ENCODE measurements at places on chromosomes 12 and 14.

- DNase-seq = no peak
Measured at GRCh38 chr12:31662176-31662849, 2.8 kb downstream of the ETFBKMT start.

GRCh38 chr14:32507029-32507984, 178.2 kb downstream of the AKAP6 start:
- no peak for DNase-seq

- no peak for DNase-seq
Measured at GRCh38 chr14:103628684-103629502, at the start of gene KLC1. Gene KLC1, plus strand, starts transcription at chr14:103629211. Its CDS starts 25,354 bp downstream, at chr14:103654565.

GRCh38 chr14:83419420-83419819, 1885.8 kb upstream of the SEL1L start:
- DNase-seq = no peak

DNA sequence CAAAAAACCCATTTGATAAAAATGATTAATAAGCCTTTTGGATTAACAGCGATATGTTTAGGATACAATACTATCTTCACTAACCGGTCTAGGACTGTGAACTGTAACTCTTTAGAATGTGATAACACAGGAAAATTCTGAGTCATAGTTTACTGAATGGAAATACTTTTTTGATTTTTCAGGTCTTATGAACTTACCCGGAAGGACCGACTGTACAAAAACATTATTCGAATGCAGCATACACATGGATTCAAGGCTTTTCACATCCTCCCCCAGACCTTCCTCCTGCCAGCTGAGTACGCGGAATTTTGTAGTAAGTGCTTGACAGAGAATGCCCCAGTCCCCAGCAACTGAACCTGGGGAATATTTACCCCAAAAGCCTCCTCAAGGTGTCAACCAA, 29.0 kb downstream of the TTLL5 start:
- no peak for DNase-seq

DNA sequence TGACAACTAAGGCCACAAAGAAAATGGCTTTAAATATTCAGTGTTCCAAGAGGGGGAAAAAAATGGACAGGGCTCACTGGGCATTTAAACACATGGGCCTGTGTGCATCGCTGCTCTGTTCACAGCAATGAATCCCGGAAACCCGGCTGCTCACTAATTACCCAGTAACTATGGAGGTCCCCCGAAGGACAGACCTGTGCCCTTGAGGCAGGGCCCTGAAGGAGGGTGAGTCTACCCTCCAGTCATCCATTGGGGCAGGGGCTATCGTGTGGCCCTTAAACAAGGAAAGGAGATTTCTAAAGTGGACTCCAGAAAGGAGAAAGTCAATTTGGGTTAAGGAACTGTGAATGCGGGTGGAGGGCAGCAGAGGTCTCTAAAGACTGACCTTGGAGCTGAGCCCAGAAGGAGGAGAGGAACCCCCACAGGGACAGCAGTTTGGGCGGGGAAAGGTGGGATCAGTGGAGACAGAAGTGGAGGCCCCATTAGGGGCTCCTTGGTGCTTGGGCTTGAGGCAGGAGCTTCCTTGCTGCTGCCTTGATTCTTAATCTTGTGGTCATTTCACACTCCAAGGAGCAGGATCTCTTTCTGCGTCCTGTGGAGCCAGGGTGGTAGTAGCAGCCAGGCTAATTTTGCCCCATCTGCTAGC, 1.4 kb upstream of the CLMN start:
- no peak for DNase-seq

GRCh38 chr14:103685276-103686211, 29.7 kb downstream of the XRCC3 start:
- DNase-seq = no peak

DNA sequence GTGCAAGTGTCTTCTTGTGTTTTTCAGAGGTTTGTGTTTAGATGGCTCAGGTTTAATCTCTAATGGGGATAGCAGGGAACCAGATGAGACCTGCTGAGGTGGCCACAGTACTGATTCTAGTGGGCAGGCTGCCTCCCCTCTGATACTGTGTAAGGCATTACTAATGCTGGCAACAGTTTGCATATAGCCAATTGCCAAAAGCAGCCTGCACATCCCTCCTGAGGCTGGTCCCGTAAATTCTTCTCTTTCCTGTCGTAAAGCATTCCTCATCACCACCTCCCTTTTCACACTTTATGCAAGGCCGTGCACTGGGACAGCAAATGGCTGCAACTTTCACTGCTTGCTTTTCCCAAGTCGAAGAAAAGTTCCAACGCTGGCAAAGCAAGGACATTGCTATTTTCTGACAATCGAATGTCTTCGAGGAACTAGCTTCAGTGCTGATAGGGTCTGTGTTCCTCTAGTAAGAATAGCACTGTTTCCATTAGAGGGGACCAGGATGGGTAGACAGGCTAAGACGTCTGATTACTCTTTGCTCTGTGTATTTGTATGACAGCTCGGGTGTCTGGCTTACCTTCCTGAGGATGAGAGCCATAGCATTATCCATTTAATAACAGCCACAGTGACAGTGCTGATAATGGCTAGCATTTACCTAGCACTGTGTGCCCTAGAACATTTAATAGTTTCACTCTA, 178.2 kb upstream of the HIF1A start:
- no peak for DNase-seq

DNA sequence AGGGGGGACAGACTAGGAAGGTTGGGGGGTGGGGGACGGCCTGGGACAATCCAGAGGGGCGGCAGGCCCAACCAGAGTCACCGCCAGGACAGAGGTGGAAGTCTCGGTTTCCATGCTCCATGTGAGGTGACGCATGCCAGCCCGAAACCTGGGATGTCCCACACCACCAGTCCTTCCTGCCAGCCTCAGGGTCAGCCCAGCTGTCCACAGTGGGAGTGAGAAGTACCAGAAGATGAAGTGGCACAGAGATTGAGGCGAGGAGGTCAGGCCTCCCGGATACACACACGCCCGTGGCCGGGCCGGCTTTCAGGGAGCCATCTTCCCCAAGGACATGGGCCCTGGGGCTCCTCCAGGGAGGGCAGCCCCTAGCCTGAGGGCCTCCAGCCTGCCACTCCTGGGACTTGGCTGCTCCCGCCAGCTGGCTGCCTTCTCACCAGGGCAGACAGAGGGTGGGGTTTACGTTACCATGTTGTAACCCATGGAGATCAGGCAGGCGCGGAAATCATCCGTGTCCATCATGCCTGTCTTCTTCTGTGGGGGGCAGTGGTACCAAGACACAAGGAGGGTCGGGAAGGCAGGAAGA, 85.2 kb upstream of the ZFP36L1 start:
- DNase-seq = no peak

DNA sequence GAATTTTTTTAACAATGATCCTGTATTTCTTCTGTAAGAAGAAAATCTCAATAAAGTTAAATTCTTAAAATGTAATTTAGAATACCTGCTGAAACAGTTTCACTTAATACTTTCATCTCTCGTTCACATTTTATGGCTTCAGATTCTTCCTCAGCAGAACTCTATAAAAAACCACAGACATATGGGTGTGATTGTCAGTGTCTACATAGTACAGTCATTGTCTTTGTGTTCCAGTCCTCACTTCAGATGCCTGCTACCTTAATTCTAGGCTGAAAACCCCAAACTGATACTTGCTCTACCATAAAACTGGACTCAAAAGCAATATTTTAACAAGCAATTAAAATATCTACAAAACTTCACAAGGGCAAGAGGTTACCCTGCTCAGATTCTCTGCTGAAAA, 71.8 kb downstream of the DNAI7 start:
- DNase-seq = no peak

- no peak for DNase-seq
Measured at GRCh38 chr14:21874946-21875345, 201.3 kb upstream of the OR4E1 start.

DNA sequence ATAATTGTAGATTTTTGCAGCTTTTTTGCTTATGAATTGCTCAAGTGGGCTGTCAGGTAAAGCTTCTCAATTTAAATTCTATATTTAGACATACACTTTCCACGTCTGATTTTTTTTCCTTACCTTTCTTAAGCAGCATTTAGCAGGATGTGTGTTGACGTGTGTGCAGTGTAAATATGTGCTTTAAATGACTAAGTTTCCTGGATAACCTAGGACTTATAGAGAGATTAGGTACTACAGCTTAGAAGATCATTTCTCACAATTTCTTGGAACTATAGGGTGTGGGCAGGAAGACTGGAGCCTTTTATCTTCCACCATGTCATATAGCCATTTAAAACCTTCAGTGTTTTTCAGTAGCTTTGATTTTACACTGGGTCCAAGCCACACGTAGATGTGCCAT, 263.5 kb downstream of the NOVA1 start:
- no peak for DNase-seq

GRCh38 chr12:79023261-79023660, 158.7 kb downstream of the SYT1 start:
- DNase-seq = no peak

All from Panc1 (cell line).